ENCODE measurements at places on chromosomes 11 and 22. TPM values are rescaled to one million over a fixed set of nuclear protein-coding genes. Genes with fewer than 3 reads are reported as not detected.

GRCh38 chr11:124207102-124207792, 24.1 kb downstream of the OR10D3 start:
- no peak for DNase-seq

The PVALB gene
- not detected for polyA plus RNA-seq

- DNase-seq: no peak
These were observed 359.1 kb upstream of the C11orf87 start for GRCh38 chr11:109062871-109063270.

- peak; percentile 60 for DNase-seq
These were observed 614 bp downstream of the SELENOM start for GRCh38 chr22:31106731-31107177.

GRCh38 chr22:47309476-47309875, 547.0 kb downstream of the TBC1D22A start:
- no peak for DNase-seq

The RAB38 gene
- 0.37 TPM for polyA plus RNA-seq

GRCh38 chr11:127950162-127950561, 637.2 kb downstream of the ETS1 start:
- no peak for DNase-seq

GRCh38 chr11:59551659-59552521, 40.6 kb downstream of the OR4D9 start:
- no peak for DNase-seq

DNA sequence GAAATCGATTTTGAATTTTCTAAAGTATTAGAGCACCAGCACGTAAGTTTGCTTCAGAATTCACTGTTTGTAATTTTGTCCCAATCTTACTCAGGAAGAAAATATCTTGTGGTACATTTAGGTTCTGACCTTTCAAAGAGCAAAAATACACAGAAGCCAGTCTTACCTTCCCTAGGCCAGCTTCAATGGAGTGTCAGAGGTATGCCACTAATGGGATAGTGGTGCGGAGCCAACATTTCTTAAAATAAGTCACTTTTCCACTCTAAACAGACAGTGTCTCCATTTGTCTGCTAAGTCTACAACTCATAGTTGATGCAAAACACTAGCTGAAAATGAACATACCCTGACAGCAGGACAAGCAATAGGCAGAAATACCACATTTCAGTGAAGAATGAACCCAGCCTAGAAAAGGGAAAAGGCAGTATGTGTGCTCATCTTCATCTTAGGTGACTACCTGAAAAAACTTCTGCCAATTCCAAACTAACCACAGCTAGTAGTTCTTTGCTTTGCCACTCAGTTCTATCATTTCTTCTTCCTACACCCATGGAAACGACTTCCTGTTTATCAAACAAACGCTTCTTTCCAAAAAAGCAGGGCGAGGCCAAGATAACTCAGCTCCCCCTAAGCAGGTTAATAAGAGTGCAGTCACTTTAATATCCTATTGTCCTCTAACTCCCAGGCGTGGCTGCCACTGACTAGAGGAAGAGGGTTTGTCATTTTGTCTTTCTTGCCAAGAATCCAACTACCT, 94.0 kb upstream of the APOA1 start:
- DNase-seq: no peak

- no peak for DNase-seq
These were observed 75.2 kb upstream of the KIRREL3 start for GRCh38 chr11:127075758-127076157.

DNA sequence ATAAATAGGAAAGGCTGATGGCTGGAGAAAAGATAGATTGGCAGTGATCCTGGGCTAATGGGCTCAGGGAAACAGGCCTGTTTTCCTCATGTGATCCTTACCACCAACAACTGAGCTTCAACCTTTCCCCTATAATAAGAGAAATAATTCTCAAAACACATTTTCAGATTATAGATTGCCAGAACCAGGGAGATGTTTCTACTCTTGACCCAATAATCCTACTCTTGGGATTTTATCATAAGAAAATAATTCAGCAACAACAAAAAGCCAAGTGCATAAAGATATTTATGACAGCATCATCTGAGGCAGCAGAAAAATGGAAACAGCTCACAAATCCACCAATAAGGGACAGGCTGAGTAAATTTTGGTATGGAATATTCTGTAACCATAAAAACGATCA, 54.3 kb downstream of the ADM start:
- no peak for DNase-seq

DNA sequence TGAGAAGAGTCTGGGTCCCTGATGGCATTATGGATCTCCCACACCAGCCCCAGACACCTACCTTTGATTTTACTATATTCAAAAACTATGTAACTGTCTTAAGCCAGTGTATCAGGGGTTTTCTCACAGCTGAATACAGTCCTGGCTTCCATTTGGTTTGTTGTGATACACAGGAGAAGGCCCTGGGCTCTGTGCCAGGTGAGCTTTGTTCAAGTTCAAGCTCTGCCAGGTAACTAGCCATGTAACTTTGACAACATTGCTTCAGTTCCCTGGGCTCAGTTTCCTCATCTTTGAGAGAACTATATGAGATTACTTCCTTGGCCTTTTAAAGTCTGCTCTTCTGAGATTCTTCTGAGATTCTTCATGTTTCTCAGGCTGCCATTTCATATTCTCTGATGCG, 327.5 kb upstream of the TENM4 start:
- DNase-seq: no peak

The PHF21B gene
- 0.07 TPM for polyA plus RNA-seq

The ELF5 gene
- polyA plus RNA-seq: not detected

The KCTD17 gene
- 17.6 TPM for polyA plus RNA-seq

- DNase-seq: no peak
These were observed 14.6 kb downstream of the MN1 start for GRCh38 chr22:27786965-27787364.

The MRGPRX4 gene
- not detected for polyA plus RNA-seq

The OR51B4 gene
- polyA plus RNA-seq: not detected

GRCh38 chr22:33209930-33210784, 152.0 kb upstream of the SYN3 start:
- no peak for DNase-seq

The SGSM1 gene
- polyA plus RNA-seq: 7.2 TPM

DNA sequence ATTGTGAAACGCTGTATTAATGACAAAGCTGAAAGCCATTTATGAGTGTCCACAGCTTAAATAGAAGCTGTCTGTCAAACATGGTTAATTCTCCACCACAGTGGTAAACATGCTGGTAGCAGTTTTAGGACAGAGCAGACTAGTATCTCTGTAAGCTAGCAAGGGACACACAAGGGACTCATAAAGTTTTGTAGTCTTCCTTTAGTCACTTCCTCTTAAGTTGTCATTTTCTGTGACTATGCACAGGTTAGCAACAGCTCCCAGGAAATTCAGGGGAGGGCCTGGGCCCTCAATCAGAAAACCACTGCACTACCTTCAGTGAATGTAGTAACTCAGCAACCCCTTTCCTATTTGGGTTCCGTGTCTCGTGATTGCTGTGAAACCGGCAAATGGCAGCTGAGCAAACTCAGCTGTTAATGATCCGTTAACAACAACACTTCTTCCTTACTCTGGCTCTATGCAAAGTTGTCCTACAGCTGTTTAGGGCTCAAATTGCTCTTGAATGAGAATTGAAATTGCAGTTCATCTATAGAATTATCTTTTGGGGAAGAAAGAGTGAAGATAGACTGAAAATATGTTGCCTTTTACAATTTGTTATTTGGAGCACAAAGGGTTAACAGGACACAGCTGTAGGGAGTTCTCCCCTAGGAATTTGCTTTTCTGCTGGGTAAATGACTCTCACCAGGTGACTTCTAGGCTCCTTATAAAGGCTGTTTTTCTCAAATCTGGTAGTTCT, at the start of gene MMP26:
Gene MMP26, plus strand, starts transcription at position 731 of the 736 bp plus-strand sequence.
- DNase-seq: no peak

- DNase-seq: no peak
These were observed 214.3 kb downstream of the NXPE2 start for GRCh38 chr11:114892381-114893197.

DNA sequence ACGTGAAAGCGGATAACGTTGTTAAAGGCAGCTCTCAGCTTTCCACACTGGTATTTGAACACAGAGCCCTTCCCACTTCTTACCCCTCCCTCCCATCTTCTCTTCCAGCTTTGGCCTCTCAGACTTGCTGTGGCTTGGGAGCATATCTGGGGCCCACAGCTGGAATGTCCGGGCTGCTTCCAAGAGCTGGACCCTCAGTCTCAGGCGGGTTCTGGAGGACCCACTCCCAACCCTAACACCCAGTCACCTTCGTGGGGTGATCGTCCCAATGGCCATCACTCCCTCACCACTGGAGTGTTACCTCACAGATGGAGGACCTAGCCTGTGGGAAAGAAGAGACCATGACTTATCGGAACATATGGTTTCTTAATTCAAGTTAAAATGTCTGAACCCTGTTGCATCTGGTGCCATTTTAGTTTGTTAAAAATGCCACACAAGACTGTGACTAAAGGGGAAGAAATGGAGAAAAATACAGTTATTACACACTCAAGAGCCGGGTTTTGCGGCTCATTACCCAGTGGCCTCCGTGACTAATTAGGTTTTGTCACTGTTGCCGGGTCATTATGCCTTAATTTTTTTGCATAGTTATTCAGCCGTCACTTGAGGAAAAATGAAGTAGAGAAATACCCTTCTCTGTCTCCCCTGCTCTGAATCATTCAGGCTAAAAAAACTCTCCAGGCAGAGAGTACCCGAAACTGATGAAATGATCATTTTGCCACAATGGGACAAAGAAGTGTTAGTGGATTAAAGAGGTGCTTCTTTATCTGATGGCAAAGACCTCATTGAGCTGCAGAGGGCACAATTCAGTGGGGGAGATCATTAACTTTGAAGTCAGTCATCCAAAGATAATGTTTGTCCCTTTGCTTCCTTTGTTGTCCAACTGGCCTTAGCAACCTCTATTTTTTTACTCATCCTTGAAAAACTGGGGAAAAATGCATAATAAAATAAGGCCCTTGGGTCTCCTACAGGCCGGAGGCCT, 87.2 kb upstream of the HTATIP2 start:
- no peak for DNase-seq

- DNase-seq: no peak
These were observed 6.6 kb upstream of the MMP27 start for GRCh38 chr11:102712137-102712536.

The GRIA4 gene
- polyA plus RNA-seq: not detected

The MIOX gene
- not detected for polyA plus RNA-seq

GRCh38 chr11:119356349-119357031, 10.0 kb upstream of the MFRP start:
- peak; percentile 84 for DNase-seq

DNA sequence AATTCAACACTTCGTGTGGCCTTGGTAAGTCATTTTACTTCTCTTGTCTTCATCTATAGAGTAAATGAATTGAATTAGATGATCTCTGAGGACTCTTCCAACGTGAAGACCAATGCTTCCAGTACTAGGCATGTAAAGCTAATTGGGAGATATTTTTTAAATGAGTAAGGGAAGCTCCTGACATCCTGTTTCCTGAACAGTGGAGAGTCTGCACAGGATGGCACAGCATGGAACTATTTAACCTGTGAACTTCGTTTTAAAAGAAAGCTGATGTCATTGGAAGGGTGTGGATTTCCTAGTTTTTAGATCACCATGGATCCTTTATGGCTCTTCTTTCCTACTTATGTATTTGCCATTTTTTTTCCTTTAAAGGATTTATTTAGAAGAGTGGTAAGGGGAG, 48.4 kb upstream of the HSD17B12 start:
- DNase-seq: no peak

DNA sequence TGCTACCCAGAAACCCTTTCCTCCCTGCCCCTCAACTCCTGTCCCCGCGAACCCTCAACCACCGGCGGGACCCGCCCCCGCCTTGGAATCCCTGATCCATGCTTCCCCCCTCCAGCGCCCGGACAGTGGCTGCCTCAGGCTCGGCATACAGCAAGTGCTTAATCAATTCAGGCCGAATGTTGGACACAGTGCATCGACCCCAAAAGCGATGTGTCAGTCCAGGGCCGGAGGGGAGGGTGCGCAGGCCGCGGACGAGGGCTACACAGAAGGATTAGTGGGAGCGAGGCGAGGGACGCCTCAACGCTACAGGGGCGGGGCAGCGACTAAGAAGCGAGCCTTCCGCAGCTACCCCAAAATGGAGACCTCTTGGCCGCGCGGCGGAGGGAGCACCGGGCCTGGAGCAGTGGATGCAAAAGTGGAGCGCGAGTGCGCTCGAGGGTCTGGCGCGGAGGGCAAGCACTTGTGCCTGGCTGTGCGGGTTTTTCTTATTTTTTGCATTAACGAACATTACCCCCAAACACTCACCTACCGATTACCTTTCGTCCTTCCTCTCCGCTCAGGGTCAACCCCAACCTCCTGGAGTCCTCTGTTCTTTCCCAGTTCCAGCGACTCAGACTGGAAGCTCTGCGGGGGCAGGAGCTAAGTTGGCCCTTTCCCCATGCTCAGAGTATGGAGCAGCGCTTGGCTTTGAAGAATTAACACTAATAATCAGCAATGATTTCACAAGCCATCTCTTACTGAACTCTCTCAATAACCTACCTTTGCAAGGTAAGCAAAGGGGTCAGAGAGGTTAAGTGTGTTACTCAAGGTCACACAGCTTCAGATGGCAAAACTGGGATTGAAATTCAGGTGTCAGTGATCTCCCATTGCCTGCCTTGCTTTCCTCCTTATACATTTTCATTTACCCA, 30.0 kb upstream of the WNT11 start:
- DNase-seq: peak; percentile 69

GRCh38 chr22:46590334-46590733, 29.9 kb upstream of the GRAMD4 start:
- peak; percentile 63 for DNase-seq

DNA sequence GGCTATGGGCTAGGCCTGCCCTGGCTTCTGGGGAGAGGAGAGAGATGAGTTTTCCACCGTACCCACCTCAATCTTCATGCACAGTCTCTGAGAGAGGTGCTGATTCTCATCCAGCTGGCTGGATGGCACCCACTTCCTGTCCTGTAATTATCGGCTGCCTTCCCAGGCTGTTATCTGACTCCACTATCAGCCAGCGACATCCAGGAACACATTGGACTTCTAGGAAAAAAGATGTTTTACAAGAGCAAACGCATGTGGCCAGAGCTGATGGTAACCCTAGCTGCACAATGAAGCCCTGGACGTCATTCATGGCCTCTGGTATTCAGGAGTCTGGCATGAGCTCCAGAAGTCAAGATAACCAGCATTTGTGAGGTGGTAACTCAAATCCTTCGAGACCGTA, 137.4 kb downstream of the EHF start:
- DNase-seq: no peak

DNA sequence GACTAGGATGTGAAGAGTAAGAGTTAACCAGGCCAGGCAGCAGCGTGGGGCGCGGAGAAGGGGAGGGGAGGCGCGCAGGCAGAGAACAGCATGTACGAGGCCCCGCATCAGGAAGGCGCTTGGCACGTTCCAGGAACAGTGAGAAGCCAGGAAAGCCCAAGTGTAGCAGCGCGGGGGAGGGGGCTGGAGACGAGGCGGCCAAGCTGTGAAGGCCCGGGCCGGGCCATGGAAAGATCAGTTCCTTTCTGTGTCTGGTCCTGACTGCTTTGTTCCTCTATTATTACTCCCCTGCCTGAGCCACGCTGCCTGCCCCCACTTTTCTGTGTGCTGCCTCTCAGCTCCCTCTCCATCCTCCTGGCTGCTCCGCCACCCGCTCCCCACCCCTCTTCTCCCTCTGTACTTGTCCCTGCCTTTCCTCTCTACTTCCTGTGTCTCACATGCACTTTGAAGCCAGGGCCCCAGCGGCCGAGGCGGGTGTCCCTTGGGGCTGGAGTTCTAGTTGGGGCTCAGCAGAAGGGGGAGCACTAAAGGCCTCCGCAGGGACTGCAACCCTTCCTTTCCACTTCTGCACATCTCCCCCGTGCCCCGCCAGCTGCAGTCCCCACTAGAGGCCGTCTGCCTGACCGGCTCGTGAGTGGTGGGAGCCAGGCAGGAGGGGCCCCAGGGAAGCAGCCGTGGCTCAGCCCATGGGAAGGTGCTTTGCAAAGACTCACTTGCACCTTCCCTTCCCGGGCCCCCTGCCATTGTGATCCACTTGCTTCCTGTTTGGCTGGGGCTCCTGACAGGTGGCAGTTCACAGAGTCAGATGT, 63.7 kb downstream of the PRDM11 start:
- DNase-seq: peak; percentile 84

The SNX32 gene
- polyA plus RNA-seq: 0.51 TPM

The FXYD6 gene
- polyA plus RNA-seq: 65.2 TPM

All from heart right ventricle (tissue), 16 donors.